Fibroblast of mammary gland (primary cell): ENCODE measurements at places on chromosomes 12 and 14.

DNA sequence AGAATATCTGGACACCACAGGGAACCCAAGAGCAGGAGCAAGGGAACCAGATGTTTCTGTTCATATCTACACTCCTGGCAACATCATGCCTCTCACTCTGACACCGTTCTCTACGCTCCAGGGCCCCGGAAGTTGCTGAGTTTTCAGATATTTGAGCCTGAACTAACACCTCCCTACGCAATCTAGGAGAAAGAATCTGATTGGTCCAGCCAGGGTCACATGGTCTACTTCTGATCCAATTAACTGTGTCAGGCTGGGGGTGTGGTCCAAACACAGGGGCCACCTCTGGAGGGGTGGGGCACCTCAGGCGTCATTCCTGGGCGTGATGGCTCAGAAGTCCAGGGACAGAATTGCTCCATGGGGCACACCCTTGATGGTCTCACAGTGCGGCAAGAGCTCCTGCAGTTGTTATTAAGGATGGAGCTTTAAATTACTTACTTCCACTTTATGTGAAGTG lies 165.5 kb downstream of the PTPN11 start:
- no peak for DNase-seq

- DNase-seq: no peak
Measured at GRCh38 chr14:101377069-101377468, 184.2 kb upstream of the DIO3 start.

DNA sequence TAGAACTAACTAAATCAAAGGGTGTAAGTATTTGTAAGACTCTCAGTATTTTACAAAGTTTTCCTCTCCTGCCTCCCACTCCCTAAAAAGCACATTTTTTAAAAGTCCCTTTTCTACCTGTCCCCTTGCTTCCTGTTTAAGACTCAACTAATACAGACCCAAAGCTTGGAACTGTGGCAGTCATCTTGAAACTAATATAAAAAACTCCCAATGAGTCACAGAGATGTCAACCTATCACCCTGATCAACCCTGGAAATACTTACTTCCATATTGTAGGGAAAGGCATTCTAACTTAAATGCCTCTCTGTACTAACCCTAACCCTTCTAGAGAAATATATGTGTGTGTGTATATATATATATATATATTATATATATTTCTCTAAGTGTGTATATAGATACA lies 184.8 kb downstream of the SPTSSA start:
- DNase-seq: no peak

DNA sequence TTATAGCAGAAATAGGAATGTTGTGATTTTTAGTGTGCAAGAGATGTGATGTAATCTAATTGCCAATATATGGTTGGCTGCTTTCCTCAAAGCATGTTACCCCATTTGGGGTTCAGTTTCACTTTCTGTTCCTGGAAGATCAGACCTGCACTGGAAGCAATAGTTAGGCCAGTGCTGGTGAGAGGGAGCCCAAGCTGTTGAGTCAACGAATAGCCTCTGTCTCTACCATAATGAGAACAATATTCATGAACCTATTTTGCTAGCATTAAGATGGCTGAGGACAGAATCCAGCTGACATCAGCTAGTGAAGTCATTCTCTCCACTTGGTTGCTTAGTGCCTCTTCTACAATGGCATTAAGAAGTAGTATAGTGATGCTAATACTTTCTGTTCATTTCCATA lies 379.9 kb upstream of the DCN start:
- peak; percentile 29 for DNase-seq

DNA sequence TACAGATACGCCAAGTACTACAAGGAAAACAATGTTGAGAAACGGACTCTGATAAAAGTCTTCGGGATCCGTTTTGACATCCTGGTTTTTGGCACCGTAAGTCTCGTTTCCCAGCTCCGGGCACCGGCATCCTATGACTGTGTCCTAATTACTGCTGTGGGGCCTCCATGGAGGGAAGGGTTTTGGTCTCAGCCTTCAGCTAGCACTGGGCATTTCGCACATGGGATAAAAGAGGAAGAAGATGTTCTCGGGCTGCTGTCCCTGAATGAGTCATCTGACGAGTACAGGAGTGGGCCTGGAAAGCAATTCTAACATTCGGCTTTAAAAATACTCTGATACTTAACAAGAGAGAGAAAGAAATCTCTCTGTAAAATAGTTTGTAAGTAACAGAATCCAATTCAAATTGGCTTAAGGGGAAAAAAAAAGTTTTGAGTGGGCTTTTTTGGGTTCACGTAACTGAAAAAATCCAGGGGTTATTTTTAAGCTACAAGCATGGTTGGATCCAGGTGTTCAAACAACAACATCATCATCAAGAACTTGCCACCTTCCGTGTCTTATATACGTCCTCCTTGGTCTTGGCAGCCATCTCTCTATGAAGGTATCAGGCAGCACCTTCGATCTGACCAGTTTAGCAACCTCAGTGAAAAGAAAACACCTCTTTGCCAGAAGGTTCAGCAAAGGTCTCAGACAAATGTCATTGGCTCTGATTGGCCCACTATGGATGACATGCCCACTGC lies 34.4 kb upstream of the P2RX4 start:
- DNase-seq: peak; percentile 57

GRCh38 chr14:62854951-62855350 lies 190.3 kb downstream of the KCNH5 start:
- DNase-seq: no peak

- peak; percentile 60 for DNase-seq
Measured at GRCh38 chr12:111438481-111438880, 32.8 kb downstream of the SH2B3 start.

DNA sequence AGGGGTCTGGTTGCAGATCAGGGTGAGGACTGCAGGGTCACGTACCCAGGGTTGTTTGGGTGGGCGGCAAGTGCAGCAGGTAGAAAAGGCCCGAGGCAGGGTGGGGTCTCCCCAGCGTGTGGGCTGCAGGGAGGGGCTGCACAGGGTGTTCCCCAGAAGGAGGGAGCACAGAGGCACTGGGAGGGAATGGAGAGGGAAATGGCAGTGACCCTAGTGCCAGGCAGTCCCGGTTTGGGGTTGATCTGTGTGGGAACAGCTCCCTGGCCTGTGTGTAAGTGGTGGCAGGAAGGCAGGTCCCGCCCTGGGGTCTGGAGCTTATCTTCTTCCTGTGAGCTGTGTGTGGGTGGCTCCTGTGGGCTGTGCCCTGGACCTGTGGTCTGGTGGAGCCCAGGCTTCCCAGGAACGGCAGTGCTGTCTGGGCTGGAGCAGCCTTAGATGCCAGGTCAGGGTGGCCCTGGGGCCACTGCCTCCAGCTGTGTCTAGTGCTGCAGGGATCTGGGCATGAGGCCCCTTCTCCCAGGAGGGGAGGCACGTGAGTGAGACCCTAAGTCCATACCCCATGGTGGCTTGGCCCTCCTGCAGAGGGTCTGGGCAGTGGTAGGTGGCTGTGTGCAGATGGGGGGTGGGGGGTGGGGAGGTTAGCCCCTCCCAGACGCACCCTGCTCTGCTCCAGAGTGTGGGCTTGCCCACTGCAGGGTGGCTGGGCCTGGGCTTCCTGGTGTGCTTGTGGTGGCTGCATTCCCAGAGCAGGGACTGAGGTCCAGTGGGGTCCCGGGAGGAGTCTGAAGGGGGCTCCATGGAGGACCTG lies 363.5 kb downstream of the TMEM121 start:
- DNase-seq: no peak

DNA sequence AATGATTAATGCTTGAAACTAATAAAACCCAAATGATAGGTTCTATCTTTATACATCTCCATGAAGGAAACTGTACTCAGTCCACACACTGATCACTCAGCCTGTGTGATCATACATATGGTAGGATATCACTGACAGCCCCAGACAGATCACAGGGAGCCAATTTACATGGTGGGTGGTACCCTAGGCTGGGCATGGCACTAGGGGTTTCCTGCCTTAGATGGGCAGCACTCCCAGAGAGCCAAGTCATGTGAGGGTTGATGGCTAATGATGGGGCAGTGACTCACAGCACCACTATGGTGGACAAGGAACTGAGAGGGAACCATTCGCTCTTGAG lies 89.6 kb upstream of the PTPRR start:
- peak; percentile 42 for DNase-seq

DNA sequence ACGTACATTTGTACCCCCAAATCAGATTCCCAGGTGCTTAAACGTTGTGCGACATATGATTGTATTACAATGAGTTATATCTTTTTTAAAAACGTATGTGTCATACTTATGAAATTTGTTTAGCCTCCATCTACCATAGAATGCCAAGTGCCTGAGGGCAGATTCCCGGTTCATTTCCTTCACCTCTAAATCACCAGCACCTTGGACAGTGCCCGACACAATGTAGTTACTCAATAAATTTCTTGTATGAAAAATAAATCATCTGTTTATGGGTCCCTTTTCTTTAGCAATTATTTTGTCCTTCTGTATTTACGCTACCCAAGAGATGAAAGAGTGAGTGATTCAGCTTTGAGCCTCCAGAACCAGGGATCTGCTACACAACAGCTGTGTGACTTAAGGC lies 157.4 kb downstream of the TBX5 start:
- DNase-seq: no peak

DNA sequence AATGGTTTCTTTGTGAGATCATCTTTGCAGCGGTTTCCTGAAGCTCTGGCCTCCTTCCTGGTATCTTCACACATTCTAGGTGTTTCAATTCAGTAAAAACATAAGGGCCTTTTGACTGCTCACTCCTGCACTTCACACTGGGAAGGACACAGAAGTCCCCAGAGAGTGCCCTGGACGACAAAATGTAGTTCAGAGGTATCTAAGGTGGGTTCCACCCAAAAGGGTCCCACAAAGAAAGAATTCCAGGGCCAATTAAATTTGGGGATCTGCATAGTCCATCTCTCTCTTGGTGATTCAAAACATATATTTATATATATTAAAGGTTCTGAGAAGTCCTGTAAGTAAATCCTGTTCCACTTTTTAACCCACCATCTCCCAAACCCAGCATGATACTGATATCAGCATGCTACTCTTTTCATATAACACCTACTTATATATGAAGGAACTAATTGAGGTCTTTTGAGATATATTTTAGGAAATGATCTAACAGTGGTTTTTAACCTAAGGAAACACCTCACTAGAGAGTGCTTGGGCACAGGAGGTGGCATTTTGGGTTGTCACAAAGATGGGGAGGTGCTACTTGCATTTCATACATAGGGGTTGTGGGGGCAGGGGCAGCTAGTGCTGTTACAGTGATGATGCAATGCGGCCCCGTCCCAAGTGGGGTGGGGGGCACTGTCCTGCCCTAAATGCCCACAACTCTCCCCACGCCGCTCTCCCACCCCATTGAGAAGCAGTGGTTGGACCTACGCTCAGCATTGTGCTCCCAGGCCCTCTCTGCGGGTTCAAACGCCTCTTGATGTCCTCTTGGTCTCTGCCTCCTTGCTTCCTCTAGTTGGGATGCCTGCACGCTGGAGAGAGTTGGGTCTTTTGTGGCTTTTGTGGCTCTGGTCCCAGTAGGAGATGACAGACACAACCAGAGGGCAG lies 109.4 kb downstream of the ARF6 start:
- no peak for DNase-seq

- DNase-seq: no peak
Measured at GRCh38 chr12:95197636-95198035, 19.6 kb downstream of the FGD6 start.

DNA sequence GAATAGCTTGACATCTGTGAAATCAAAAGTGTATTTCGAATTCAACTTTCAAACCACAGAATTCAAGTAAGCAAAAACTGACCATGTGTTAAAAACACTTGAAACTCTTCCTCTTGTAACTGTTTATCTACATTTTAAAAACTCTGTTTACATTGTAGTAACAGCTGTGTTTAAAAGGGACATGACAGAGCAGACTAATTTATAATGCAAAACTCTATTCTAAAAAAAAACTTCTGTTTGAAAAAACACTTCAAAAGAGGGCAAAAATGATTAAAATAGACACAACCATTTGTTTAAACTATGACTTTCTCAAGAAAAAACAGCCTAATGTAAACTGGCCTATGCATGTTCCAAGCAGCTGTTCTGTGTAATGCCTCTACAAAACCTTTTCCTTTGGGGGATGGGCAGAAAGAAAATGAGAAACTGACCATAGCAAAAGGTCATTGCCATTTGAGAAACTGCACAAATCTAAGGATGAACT lies 149.1 kb upstream of the HMGA2 start:
- no peak for DNase-seq

GRCh38 chr12:52740584-52740983 lies 36.6 kb downstream of the KRT76 start:
- DNase-seq: no peak

GRCh38 chr12:67927815-67928214 lies 61.4 kb upstream of the IFNG-AS1 start:
- DNase-seq: no peak

- no peak for DNase-seq
Measured at GRCh38 chr14:99246536-99247097, 25.4 kb downstream of the BCL11B start.

GRCh38 chr14:105070760-105071137 lies 5.5 kb upstream of the GPR132 start:
- DNase-seq: no peak

- no peak for DNase-seq
Measured at GRCh38 chr14:51210594-51210993, 29.5 kb upstream of the TMX1 start.

DNA sequence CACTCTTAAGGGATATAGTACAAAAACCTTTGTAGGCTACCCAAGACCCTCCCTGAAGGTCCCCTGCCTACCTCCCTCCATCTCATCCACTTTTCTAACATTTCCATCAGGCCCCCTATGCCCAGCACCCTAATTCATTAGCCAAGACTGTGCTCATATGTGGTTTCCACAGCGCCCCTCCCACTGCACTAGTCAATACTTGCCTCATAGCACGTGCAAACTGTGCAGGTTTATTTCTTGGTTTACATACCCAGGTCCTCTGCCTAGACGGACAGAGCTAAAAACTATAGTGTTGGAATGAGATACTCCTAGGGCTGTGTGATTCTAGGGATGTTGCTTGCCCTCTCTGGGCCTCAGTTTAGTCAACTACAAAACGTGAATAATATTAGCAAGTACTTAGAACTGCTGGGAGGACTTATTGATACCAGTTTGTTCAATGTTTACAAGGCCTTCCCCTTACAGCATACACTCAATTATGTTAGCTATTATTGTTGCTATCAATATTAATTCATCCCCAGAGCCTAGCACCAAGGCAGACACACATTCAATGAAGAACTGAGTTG lies 50.4 kb downstream of the NUAK1 start:
- DNase-seq: no peak

- no peak for DNase-seq
Measured at GRCh38 chr14:90461425-90461824, 64.6 kb downstream of the CALM1 start.

DNA sequence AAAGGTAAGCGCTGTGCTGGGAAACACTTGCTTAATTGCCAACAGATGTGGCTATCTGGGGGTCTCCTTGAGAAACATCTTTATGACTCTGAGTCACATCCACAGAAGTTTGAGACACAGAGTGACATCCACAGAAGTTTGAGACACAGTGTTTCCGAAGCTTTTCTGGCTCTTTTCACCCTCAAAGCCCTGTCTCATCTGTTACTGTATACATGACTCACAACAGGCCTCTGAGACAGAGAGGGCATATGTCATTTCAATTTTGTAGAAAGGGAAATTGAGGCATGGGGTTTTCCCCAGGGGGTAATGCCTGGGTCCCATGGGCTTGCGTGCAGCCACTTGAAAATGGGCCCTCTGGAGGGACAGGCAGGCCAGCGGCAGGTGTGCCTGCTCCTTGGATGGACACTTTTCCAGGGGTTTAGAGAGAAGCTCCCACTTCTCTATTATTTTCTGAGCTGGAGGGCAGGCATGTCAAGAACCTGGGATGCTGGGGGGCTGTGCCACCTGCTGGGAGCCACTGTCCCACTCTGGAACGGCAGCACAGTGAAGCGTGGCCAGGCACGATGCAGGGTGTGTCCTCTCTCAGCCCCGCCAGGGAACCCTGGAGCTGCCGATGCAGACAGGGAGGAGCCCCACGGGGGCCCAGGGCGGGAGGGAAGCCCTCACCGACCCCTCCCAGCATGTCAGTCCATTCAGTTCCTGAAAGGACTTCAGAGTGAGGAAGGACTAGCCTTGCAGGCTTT lies 111.3 kb upstream of the FKBP4 start:
- peak; percentile 18 for DNase-seq
